ENCODE measurements at places on chromosomes 3 and 15.

GRCh38 chr3:83002869-83003445 lies 1241.5 kb upstream of the GBE1 start:
- H3K27ac ChIP-seq, result no peak overlapping the region
- H3K27me3 ChIP-seq, result no peaks in the 10 kb centered on the region
- H3K36me3 ChIP-seq, result peaks cover 2% of the 10 kb centered on the region
- no peaks in the 10 kb centered on the region for H3K4me1 ChIP-seq
- no peak overlapping the region for H3K4me3 ChIP-seq

DNA sequence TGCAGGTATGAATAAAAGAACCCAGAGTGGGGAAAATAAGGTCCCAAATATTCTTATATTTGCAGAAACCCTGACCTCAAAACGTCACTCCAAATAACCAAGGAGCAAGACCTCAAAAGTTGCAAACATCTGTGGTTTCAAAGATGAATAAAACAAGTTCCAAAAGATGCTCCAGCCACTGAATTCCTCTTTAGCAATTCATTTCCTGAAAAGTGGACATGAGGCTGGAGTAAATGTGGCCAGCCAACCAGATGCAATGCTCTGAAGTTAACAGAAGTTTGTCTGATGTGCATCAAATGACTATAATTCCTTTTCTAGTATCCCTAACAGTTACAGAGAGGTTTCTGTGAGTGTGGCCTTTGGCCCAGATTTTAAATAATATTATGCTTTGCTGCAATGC lies 71.2 kb upstream of the WNT5A start:
- no peak for DNase-seq
- no peaks in the 10 kb centered on the region for H3K27me3 ChIP-seq
- no peaks in the 10 kb centered on the region for H3K36me3 ChIP-seq

GRCh38 chr15:49906966-49907365 lies 212.1 kb downstream of the ATP8B4 start:
- no peak overlapping the region for H3K4me3 ChIP-seq
- no peaks in the 10 kb centered on the region for H3K4me1 ChIP-seq
- no peak for DNase-seq
- no peaks in the 10 kb centered on the region for H3K36me3 ChIP-seq
- peaks cover 5% of the 10 kb centered on the region for H3K27me3 ChIP-seq
- H3K27ac ChIP-seq, result no peak overlapping the region

GRCh38 chr15:57921371-57921770 lies 144.1 kb downstream of the ALDH1A2 start:
- peaks cover 24% of the 10 kb centered on the region for H3K27me3 ChIP-seq
- H3K4me1 ChIP-seq, result no peaks in the 10 kb centered on the region
- DNase-seq, result no peak
- no peaks in the 10 kb centered on the region for H3K36me3 ChIP-seq
- H3K27ac ChIP-seq, result no peak overlapping the region

DNA sequence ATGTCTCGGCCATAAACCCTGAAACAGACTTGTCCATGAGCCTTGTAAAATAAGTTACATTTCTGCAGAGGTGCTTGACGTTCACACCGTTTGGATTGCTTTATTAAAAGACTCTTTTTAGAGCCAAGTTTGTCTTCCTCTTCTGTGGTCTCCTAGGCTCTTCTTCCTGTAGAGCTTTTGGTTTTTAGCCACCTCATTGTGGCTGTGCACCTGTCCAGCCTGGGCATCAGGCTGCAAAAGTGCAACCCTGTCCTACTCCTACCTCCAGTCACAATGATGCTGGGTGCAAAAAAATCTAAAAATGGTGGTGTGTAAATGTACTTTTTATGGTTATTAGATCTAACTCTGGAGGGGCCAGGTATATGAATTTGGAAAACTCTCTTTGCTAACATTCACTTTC lies 2.8 kb upstream of the RIOX2 start:
- no peaks in the 10 kb centered on the region for H3K36me3 ChIP-seq
- no peak overlapping the region for H3K4me3 ChIP-seq
